ENCODE measurements at places on chromosomes 6 and 20. TPM values are rescaled to one million over a fixed set of nuclear protein-coding genes. Genes with fewer than 3 reads are reported as not detected.
A peak's percentile ranks its signal among the peaks of the same experiment; 100 is the strongest.

GRCh38 chr20:41510224-41510623, 108.0 kb downstream of the CHD6 start:
- peaks cover 7% of the 10 kb centered on the region for H3K27me3 ChIP-seq
- H3K27ac ChIP-seq = peak overlapping the region; percentile 95
- peaks cover 23% of the 10 kb centered on the region for H3K36me3 ChIP-seq
- peaks cover 63% of the 10 kb centered on the region for H3K4me1 ChIP-seq
- no peak for DNase-seq

SIRPG gene
- not detected for total RNA-seq

- no peak overlapping the region for H3K27ac ChIP-seq
- no peaks in the 10 kb centered on the region for H3K36me3 ChIP-seq
These were observed 155.0 kb downstream of the GRM1 start for GRCh38 chr6:146183831-146184230.

- H3K4me3 ChIP-seq = no peak overlapping the region
- H3K4me1 ChIP-seq = no peaks in the 10 kb centered on the region
- H3K27ac ChIP-seq = no peak overlapping the region
- peaks cover 1% of the 10 kb centered on the region for H3K27me3 ChIP-seq
These were observed 806 bp downstream of the HLA-DOB start for GRCh38 chr6:32815996-32816395.

- H3K27ac ChIP-seq = no peak overlapping the region
- peaks cover 2% of the 10 kb centered on the region for H3K27me3 ChIP-seq
- peak overlapping the region; percentile 10 for H3K4me3 ChIP-seq
- DNase-seq = no peak
These were observed 12.9 kb downstream of the TPMT start for GRCh38 chr6:18141805-18142590.

- peaks cover 7% of the 10 kb centered on the region for H3K4me1 ChIP-seq
- H3K27ac ChIP-seq = no peak overlapping the region
- no peak for DNase-seq
These were observed 150.3 kb downstream of the CDK19 start for GRCh38 chr6:110664933-110665332.

DNA sequence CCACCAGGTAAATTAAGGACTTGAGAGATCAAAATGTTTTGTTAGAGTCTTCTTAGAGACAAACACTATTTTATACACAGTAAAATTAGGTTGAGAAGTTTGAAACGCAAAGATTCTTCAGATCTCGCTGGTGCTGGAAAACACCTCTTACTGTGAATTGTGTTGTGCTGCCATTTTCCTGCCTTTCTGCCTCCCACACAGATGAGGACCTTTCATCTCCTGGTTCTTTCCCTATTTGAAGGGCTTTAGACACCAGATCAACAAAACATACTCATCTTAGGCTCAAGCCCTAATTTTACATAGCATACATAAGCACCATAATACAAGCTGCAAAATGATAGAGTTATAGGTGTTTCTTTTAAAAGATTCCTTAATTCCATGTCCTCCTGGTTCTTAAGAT, 18.6 kb downstream of the STAU1 start:
- H3K4me1 ChIP-seq = peaks cover 16% of the 10 kb centered on the region
- DNase-seq = no peak
- no peaks in the 10 kb centered on the region for H3K27me3 ChIP-seq
- no peak overlapping the region for H3K4me3 ChIP-seq

GRCh38 chr6:150406948-150407347, 38.1 kb downstream of the IYD start:
- no peak overlapping the region for H3K27ac ChIP-seq
- DNase-seq = no peak
- H3K4me3 ChIP-seq = no peak overlapping the region

GRCh38 chr20:59587570-59587969, 16.8 kb upstream of the PHACTR3 start:
- no peak for DNase-seq
- peaks cover 5% of the 10 kb centered on the region for H3K27me3 ChIP-seq
- H3K27ac ChIP-seq = no peak overlapping the region

DNA sequence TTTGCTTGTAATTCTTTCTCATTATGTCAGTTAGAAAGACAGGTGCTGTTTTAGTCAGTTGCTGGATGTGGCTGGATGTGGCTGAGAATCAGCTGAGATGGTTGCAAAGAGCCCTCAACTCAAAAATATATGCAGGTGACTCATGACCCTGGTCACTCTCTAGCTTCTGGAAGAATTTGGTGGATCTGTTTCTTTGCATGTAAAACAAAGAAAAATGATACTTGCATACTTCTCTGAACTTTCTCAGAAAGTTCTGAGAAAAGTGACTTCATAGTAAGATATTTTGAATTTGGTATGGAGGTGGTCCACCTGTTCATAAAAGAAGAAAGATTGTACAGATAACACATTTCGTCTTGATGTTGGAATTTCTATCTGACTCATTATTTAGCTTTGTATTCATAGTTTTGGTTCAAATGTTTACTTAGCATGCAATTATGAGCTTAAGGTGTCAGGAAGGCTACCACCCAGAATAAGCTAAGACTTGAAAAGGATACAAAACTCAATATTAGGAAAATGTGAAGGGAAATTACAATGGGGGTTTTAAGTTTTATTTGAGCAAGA, 163.2 kb upstream of the OLIG3 start:
- no peaks in the 10 kb centered on the region for H3K36me3 ChIP-seq
- H3K27ac ChIP-seq = no peak overlapping the region
- H3K4me1 ChIP-seq = no peaks in the 10 kb centered on the region
- DNase-seq = no peak
- H3K27me3 ChIP-seq = no peaks in the 10 kb centered on the region

SEMG1 gene
- total RNA-seq = not detected

DNA sequence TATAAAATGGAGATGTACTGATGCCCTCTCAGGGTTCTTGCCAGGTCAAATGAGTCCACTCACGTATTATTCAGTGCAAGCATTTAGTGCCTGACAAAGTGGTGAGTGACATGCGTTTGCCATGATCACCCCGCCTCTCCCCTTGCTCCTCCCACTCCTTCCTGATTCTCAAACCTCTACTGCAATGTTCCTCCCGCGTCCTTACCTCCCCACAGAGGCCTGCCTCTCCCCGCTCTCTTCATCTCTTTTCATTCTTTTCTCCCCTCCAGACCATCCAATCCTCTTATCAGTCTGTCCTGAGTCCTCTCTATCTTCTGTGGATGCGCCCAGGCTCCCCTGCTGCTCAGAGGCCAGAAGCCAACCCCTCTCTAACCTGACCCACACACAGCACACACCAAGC, 40.7 kb downstream of the KCNK5 start:
- no peak for DNase-seq
- H3K4me1 ChIP-seq = no peaks in the 10 kb centered on the region
- no peak overlapping the region for H3K4me3 ChIP-seq
- H3K36me3 ChIP-seq = peaks cover 5% of the 10 kb centered on the region
- peak overlapping the region; percentile 20 for H3K27ac ChIP-seq
- peaks cover 10% of the 10 kb centered on the region for H3K27me3 ChIP-seq

DNA sequence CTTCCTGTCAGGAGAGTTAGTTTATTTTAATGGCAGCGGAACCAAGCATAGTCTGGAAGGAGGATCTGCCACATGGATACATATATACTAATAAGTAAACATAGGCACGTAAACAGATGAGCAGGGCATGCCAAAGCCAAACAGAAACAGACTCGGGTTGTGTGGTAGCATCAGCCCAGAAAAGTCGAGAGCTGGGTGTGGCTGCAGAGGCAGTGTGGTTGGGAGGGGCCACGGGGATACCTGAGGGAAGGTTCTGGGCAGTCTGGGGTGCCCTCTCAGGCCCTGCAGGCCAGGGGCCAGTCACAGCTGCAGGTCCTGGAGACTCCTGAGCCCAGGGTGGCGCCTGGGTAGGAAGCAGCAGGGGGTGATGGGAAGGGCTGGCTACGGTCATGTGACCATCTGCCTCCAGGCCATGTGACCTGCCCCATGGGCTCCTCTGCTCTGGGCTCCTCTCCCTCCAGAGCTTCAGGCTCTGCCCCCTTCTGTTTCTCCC, 42.8 kb upstream of the MRPS10 start:
- no peak overlapping the region for H3K4me3 ChIP-seq
- peaks cover 29% of the 10 kb centered on the region for H3K4me1 ChIP-seq
- no peak overlapping the region for H3K27ac ChIP-seq
- peaks cover 7% of the 10 kb centered on the region for H3K36me3 ChIP-seq
- H3K27me3 ChIP-seq = peaks cover 3% of the 10 kb centered on the region

- H3K36me3 ChIP-seq = no peaks in the 10 kb centered on the region
- H3K27me3 ChIP-seq = no peaks in the 10 kb centered on the region
- no peak overlapping the region for H3K27ac ChIP-seq
- no peak for DNase-seq
- no peaks in the 10 kb centered on the region for H3K4me1 ChIP-seq
- no peak overlapping the region for H3K4me3 ChIP-seq
These were observed 36.7 kb downstream of the IMPG1 start for GRCh38 chr6:76035713-76036112.

DNA sequence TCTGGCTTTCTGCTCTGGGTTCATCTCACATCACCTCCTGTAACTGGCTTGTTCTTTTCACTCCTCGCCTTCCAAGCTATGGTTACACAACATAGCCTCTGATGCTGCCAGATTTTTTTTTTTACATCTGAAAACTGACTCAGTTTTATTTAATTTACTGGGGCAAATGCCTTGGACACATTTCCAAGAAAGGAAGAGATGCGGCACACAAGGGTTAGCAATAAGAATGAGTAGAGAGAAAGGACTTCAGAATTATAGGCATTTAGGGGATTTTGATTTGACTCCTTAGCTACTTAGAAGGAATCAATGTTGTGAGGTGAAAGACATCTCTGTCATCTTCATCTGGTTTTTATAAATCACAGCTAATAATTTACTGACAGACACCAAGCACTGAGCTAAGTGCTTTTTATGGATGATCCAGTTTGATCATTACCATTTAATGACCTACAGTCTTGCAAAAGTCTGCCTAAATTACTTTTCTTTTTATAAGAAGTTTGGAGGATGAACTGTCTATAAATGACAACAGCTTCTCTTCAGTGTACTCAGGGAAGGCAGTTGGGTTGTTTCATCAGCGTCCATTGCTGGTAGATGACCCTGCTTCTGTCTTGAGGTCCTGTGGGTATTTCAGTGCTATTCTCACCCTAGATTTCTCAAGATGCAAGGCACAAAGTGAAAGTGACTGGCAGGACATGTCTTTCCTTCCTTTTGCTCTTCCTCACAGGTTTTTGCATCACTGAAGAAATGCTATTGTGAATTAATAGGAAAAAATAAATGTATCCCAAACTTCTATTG, 31.1 kb downstream of the LAMA4 start:
- no peaks in the 10 kb centered on the region for H3K36me3 ChIP-seq
- H3K27me3 ChIP-seq = no peaks in the 10 kb centered on the region
- no peak for DNase-seq
- no peak overlapping the region for H3K4me3 ChIP-seq
- peaks cover 6% of the 10 kb centered on the region for H3K4me1 ChIP-seq
- H3K27ac ChIP-seq = no peak overlapping the region

GRCh38 chr6:137150072-137150471, 23.4 kb downstream of the IL22RA2 start:
- DNase-seq = no peak
- no peak overlapping the region for H3K4me3 ChIP-seq
- no peak overlapping the region for H3K27ac ChIP-seq
- no peaks in the 10 kb centered on the region for H3K27me3 ChIP-seq

RARS2 gene
- 45.8 TPM for total RNA-seq

DNA sequence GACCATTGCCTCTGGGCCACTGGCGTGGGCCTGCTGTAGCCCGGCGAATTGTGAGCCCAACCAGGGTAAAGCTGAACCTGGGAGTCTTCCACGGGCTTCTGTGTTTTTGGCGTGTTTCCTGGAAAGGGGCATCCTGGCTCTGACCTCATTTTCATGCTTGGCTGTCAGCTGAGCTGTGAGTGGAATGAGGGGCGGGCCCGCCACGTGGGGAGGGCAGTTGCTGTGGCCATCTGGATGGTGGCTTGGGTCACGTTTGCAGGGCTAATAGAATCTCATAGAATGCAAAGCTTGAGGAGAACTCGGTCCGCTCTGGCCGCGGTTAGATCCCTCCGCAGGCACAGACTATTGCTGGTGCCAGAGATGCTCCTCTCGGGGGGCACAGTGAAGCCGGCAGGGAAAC, 263.0 kb downstream of the SMOC2 start:
- no peak overlapping the region for H3K4me3 ChIP-seq
- no peak for DNase-seq
- no peaks in the 10 kb centered on the region for H3K36me3 ChIP-seq
- H3K27ac ChIP-seq = no peak overlapping the region
